ENCODE measurements at places on chromosomes 7 and 10.

GRCh38 chr7:155660758-155661093, 16.3 kb downstream of the RBM33 start:
- DNase-seq: no peak

GRCh38 chr7:158929306-158929705, 72.9 kb downstream of the DYNC2I1 start:
- DNase-seq: no peak

DNA sequence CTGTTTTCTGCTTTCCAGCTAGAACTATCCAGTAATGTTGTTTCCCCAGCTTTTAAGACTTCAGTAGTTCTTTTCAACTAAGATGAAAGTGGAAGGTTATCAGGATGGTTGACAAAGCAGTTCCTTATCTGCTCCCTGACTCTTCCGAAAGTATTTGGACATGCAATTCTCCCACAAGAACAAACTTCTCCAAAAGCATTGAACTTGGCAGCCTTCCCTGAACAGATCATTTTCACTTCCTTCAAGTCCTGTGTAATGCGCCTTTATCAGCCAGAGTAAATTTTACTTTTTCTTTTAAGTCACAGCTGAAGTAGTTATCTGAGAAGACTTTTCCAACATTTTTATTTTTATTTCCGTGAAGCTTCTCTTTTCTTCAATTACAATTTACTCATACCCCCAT, 39.7 kb downstream of the CDC14C start:
- no peak for DNase-seq

GRCh38 chr7:95886501-95887090, 114.2 kb downstream of the DYNC1I1 start:
- DNase-seq: peak; percentile 78

GRCh38 chr10:49240946-49241345, 52.8 kb upstream of the TMEM273 start:
- no peak for DNase-seq

GRCh38 chr7:43248961-43249822, 136.7 kb downstream of the HECW1 start:
- no peak for DNase-seq

DNA sequence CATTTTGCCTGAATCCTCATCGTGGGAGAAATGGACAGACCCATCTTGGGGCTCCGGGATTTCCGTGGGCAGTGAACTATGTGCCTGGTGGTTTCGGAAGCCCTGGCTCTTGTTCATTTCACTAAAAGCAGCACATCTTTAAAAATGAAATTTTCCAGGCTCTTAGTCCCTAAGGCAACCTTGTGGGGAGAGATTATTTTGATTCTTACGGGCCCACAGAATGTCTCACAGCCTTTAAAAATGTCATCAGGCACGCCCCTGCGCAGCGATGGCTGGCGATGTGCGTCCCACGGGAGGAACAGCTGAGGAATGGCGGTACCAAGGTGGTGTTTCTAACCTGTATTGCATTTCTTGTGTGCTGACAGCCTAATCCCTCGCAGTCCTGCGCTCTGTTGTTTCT, 189.7 kb downstream of the CCDC3 start:
- DNase-seq: no peak

GRCh38 chr7:99499371-99499720, 735 bp downstream of the ZNF394 start:
- peak; percentile 22 for DNase-seq

DNA sequence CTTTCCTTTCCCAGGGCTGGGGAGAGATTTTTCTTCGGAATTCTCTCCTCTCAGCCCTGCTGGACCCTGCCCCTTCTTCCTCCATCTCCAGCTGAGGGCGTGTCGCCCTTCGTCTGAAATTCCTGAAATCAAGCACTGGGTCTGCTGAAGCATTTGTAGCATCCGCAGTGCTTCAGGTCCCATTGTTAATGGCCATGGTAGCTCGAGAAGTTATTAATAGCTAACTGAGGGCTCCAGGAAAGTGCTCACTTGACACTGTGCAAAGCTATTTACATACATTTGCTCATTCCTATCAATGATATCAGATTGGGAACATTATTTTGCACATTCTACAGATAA, 515 bp downstream of the FAM149B1 start:
- DNase-seq: peak; percentile 40

DNA sequence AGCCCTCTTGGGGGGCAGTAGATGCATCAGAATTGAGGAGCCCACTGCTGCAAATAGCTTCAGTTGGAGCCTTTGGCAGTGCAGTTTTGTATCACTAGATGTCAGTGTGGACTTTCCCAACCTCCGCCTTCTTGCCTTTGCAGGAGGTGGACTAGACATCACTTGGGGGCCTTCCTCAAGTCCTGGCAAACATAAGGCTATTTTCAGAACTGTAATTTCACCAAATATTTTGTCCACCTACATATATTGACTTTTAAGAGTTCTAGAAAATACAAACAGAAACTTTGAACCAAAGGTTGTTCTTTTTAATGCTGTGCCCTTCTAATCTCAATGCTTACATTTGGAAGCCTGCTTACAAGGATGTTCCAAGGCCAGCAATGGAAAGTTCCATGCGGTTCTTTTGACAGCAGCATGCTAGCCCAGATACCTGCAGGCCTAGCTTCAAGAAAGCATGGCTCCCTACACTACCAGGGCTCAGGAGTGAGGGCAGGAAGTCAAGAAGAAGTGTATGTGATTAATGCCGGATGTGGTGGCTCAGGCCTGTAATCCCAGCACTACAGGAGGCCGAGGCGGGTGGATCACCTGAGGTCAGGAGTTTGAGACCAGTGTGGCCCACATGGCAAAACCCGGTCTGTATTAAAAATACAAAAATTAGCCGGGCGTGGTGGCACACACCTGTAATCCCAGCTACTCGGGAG, 8.0 kb upstream of the ZNRF2 start:
- peak; percentile 56 for DNase-seq

GRCh38 chr7:157299613-157300368, 37.0 kb upstream of the DNAJB6 start:
- no peak for DNase-seq

- no peak for DNase-seq
Observed at GRCh38 chr7:8114175-8114574, 145.6 kb downstream of the GLCCI1 start.

- DNase-seq: peak; percentile 47
Observed at GRCh38 chr7:696812-697551, 29.5 kb upstream of the DNAAF5 start.

GRCh38 chr7:137836113-137836509, 10.7 kb downstream of the DGKI start:
- DNase-seq: no peak

DNA sequence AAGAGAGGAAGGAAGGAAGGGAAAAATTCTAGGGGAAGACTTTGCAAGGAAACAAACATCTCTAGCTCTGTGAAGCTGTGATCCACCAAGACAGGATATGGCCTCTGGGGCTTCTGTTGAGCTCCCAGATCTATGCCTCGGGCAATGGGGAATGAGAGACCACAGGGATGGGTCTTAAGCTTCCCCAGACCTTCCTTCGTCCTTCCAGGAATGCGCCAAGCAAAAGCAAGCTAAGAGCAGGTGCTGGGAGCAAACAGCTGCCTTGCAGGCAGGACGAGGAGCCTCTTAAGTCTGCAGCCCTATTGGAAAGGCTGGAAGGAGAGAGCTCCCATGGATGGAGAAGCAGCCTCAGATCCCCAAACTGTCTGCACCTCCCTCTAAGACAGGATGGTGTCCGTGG, 21.9 kb upstream of the ELN start:
- DNase-seq: no peak

DNA sequence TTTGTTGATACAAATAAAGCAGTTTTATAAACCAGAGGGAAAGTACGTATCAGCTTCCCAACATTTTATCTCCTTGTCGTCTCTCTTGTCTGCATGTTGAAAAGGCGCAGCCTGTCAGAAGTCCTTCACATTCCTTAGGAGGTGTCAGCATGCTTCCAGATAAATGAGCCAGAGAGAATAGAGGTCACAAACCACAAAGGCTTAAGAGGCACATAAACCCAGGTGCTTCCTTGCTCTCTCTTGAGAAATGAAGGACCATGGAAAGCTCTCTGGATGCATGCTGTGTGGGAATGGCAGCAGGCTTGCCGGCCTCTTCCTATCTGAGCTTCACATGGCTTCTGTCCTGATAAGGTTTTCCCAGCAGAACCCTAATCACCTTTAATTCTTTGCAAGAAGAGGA, 448.5 kb downstream of the XPNPEP1 start:
- no peak for DNase-seq

Data from kidney capillary endothelial cell (primary cell).